Activated CD4-positive, CD25-positive, alpha-beta regulatory T cell treated with anti-CD3 and anti-CD28 coated beads, Interleukin-2, amount 50 U/mL, for 16 hours (primary cell): ENCODE measurements at places on chromosomes 3 and 15.

GRCh38 chr3:143668924-143669790 lies 179.1 kb downstream of the SLC9A9 start:
- DNase-seq, result no peak

- DNase-seq, result no peak
These were observed 24.6 kb upstream of the RSL24D1 start for GRCh38 chr15:55221090-55222011.

- DNase-seq, result no peak
These were observed 110.1 kb downstream of the DNAH12 start for GRCh38 chr3:57434041-57434440.

DNA sequence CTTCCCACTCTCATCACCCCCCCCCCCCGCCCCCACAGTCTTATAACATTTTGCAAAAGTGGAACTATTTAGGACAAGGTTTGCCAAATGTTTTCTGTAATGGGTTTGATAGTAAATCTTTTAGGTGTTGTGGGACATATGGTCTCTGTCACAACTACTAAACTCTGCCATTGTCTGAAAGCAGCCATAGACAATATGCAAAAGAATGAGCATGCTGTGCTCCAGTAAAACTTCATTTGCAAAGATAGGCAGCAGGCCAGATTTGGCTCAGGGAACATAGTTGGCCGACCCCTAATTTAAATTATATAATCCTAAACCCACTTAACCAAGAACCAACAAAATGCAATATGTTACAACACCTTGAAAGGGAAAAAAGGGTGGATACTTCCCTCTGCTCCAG lies 46.4 kb downstream of the TIPARP start:
- DNase-seq, result no peak

DNA sequence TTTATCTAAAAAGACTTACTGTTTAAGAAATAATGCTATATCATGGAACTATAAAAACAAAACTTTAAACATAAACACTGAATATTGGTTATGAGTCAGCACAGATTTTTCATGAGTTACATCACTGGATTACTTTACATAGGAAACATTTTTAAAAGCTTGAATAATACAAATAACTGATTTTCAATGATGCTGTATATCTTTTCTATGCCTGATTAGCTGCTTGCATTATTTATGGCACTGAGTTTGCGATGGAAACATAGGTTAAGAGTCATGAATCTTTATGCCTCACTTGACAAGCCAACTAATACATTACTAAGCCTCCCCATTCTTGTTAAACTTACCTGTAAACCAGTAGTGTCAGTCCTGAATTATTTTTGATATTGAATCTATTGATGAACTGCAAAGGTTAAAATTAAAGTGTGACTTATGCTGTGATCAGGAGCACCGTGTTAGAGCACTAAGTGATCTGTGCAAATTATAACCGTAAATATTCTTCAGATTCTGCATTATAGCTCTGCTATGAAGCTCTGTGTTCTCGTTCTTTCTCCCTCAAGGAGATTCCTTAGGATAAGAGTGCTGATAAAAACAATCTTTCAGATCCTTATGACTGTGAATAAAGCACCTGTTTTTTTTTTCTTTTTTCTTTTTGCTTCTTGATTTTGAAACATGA lies 437.3 kb upstream of the BCHE start:
- no peak for DNase-seq

GRCh38 chr3:35224565-35225295 lies 414.6 kb upstream of the ARPP21 start:
- DNase-seq, result no peak

GRCh38 chr3:53592862-53593261 lies 98.5 kb downstream of the CACNA1D start:
- no peak for DNase-seq

DNA sequence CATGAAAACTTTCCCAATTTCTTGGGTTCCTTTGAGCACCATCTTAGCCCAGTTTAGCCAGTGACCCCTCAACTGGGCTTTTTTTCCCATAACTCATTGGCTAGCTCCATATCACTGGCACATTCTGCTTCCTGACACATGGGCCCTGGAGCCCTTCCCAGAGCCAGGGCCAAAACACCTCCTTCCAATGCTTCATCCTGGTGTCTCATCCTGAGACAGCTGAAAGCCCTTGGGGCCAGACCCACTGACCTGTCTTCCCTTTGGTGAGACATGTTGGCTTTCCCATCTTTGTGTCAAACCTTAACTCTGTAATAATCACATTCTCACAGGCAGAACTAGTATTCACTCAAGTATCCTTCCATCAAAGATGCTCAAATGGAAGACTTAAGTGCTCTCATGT lies 82.6 kb upstream of the SMAD3 start:
- DNase-seq, result no peak

DNA sequence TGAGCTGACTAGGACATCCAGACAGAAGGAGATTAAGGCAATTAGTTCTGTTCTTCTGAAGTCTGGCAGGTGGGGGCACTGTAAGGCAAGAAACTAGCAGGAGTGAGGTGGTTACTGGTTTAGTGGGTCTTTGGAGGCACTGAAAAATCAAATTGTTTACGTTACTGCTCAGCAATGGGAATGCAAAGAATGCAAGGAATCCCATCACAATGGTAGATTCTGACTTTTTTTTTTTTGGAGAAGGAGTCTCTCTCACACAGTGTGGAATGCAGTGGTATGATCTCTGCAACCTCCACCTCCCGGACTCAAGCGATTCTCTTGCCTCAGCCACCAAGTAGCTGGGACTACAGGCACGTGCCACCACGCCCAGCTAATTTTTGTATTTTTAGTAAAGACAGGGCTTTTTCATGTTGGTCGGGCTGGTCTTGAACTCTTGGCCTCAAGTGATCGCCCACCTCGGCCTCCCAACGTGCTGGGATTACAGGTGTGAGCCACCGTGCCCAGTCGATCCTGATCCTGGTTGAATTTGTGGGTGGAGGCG lies 16.4 kb downstream of the FAM107A start:
- no peak for DNase-seq

DNA sequence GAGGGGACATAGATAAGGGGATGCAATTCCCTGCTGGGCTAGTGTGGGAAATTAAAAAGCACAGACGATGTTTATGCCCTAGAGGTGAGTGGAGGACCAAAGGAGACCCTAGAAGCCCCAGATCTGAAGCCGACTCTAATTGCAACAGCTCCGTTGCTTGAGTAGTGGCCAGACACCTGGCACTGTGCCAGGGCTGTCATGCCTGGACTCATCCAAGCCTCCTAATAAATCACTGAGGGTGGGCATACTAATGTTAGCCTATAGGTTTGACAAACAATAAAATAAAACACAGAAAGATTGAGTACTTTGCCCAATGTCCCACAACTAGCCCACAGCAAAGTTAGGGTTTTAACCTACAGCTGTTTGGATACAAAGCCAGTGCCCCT lies 25.4 kb upstream of the MRPS22 start:
- no peak for DNase-seq

GRCh38 chr3:194575484-194576210 lies 57.6 kb downstream of the TMEM44 start:
- no peak for DNase-seq

GRCh38 chr3:124791639-124792151 lies 61.4 kb downstream of the UMPS start:
- no peak for DNase-seq

- DNase-seq, result no peak
These were observed 510.6 kb upstream of the SGO1 start for GRCh38 chr3:20696388-20697150.

DNA sequence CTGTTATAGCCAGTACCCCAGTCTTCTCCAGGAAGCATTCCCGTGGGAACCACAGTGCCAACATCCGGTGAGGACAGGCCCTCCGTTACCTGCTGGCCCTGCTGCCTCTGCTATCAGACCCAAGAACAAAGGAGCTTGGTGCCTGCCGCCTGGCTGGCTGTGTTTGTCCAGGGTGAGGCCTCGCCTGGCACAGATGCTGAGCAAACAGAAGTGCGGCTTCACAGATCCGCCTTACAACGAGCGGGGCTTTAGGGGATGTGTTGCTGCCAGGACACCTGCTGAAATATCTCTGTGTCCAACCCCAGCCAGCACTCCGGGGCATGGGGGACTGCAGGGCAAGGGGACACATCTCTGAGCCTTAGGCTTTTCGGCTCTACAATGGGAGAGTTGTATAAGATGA lies 2.2 kb upstream of the EPHB3 start:
- no peak for DNase-seq

DNA sequence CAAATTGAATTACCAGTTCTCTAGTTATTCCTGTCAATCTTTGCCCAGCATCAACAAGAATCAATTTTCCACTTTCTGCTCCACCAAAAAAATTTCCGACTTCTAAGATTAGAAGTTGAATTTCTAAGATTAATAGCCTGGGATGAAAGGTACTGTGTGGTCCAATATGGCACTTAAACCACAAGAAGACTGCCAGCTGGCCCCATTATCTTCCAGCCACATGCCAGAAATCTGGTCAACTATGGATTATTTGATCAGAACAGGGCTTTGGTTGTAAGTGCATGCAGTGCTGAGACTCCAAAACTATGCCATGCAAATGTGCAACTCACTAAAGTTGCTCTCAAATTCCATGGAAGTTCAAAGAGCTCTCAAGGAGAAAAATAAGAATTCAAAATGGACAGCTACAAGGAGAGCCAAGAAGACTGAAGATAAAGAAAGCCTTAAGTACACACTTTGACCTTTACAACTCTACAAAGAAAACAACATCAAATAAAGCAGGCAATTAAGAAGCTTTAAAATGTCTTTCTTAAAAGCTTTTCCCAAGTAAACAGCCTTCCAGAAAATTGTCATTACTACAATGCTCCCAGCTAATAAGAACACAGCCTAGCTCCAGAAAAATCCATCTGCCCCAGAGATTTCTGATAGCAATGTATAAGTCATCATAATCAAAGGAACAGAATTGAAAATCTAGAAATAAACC lies 64.2 kb downstream of the ST3GAL6 start:
- no peak for DNase-seq

GRCh38 chr3:30354972-30355371 lies 251.4 kb upstream of the TGFBR2 start:
- no peak for DNase-seq

GRCh38 chr3:181689546-181689945 lies 22.2 kb upstream of the SOX2 start:
- DNase-seq, result no peak

GRCh38 chr3:54251705-54252104 lies 129.4 kb downstream of the CACNA2D3 start:
- DNase-seq, result no peak

DNA sequence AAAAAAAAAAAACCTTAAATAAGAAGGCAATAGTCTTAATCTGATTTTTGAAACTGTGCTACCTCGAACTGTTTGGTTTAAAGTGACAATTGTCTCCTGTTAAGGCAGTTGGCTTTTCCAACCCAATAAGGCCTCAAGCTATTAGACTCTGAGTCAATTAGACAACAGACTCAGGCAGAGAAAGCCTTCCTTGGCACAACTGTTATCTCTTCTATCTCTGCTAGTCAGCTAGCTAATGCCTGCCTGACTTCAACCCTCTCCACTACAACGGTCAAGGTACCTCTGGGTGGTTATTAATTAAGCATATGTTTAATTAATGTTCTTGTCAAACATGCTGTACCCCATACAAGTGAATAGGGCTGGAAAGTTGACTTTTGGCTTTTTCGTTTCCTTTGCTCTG lies 110.2 kb upstream of the NLGN1 start:
- DNase-seq, result no peak

DNA sequence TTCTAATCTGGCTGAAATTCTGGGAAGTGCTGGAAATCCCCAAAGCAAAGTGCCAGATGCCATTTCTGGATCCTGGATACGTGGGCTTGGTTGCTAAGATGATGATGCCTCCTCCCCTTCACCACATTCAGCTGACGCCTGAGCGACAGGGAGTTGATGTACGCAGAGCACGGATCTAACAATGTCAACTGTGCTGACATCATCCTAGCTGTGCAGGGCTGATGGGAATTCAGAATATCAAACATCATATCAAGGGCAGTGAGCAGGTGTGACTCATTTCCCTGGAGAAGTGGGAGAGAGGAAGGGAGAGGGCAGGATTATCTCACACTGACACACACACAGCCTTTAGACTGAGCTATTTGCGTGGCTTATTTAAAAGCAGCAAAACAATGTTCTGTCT lies 92.6 kb upstream of the ZBTB20 start:
- no peak for DNase-seq

DNA sequence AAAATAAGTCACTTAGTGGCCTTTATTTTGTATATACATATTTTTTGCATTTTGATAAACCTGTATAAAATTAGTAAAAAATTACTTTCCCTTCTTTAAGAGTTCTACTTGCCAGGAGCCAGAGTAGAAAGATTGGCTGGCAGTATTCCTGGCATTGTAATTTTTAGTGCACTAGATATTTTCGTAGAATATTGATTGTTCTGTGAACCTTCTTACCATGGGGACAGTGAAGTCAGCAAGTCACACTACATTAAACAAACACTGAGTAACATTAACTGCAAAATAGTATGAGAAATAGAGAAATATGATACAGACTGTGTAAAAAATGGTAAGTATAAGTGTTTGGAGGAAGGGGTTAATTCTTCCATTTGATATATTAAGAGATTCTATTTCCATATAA lies 26.0 kb downstream of the TCF12 start:
- no peak for DNase-seq

- DNase-seq, result no peak
These were observed 449 bp downstream of the ROBO1 start for GRCh38 chr3:79767194-79767904.

GRCh38 chr3:39170461-39170860 lies 17.1 kb upstream of the CSRNP1 start:
- no peak for DNase-seq

GRCh38 chr3:135966271-135966961 lies 888 bp downstream of the PPP2R3A start:
- no peak for DNase-seq

- no peak for DNase-seq
These were observed 39.6 kb downstream of the FLNB start for GRCh38 chr3:58047826-58048225.

- DNase-seq, result no peak
These were observed 50.2 kb downstream of the SAMMSON start for GRCh38 chr3:70049761-70050160.

- no peak for DNase-seq
These were observed 14.9 kb downstream of the PLEKHO2 start for GRCh38 chr15:64856429-64857145.

DNA sequence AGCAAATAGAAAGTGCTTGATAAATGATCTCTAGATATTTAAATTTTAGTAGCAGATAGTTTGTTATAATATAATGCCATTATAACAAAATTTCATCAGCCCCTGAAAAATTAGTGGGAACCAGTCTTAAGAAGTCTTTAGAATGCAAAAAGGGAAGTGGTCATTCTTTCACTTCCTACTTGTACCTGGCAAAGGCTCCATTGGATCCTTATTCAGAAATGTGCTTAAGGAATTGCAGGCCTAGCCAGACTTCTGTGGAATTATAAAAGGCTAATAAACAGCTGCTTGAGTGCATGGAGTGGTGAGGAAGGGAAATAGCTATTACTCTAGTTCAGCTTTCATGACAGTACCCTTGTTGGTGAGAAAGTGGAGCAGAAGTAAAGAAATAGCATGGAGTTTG lies 24.2 kb downstream of the PPM1L start:
- no peak for DNase-seq
